SHP77 treated with DMSO at 0.1 percent for 48 hours (cell line): ENCODE measurements at places on chromosomes 4 and X.

- DNase-seq: no peak
These were observed 293.2 kb downstream of the UNC5C start for GRCh38 chr4:95255396-95256107.

DNA sequence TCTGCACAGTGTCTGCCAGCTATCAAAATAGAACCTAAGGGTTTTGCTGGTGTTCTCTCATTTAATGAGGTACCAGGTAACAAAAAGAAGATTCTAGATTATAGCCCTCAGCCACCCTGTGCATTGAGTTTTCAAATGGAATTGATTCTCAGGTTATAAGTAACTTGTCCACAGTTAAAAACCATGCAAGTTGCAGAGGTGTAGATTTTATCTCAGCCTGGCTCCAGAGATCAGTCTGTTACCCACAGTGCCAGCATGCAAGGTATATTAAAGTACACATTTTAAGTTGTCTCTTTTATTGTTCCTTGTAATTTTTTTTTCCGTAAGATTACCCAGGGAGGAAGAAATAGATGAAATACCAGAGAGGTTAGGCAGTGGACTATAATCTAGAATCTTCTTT, 59.7 kb downstream of the RAPGEF2 start:
- no peak for DNase-seq

- DNase-seq: no peak
These were observed 100.2 kb downstream of the ANAPC4 start for GRCh38 chr4:25477221-25477620.

GRCh38 chr4:82380344-82380743, 6.6 kb upstream of the HNRNPD start:
- DNase-seq: no peak

- DNase-seq: no peak
These were observed 34.5 kb upstream of the PGRMC1 start for GRCh38 chrX:119201570-119201969.

DNA sequence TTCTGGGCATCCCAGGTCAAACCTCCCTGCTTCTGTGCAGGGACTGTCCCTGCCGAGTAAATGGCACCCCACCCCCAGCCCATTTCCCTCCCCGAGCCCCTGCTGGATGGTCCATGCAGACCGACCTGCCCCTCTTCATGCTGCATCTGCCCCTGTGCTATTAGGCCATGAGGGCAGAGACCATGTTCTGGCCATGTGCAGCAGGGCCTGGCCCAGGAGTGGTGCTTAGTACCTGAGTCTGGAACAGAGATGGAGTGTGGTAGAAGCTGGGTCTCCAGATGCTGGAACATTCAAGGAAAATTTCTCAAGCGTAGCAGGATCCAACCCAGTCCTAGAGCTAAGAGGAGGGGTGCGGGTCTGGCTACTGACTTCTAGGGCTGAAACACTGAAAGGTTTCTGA, 15.3 kb upstream of the UBA1 start:
- DNase-seq: no peak

- DNase-seq: no peak
These were observed 143.6 kb downstream of the SLIT2 start for GRCh38 chr4:20395160-20395773.

DNA sequence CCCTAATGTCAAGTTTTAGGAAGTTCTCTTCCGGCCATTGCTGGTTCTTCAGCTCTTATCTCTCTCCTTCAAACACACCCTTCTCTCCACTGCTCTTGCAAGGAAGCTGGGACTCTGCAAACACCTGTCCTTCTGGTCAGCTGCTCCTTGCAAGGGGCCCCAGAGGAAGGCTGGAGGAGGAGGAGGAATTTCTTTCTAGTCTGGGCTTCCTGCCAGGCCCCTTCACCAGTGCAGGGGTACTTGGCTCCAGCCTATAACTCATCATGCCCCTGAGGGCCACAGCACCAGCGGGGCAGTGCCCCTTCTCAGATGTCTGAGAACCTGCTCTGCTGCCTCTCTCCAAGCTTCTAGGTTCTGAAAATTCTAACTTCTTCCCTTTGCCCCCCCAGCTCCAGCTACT, 46.7 kb downstream of the REELD1 start:
- DNase-seq: no peak
